ENCODE measurements at places on chromosomes 5 and 9.

- DNase-seq, result peak; percentile 6
These were observed 62.7 kb downstream of the ST8SIA4 start for GRCh38 chr5:100840370-100840769.

- no peak for DNase-seq
These were observed 116.5 kb downstream of the PIK3R1 start for GRCh38 chr5:68332080-68332451.

GRCh38 chr5:126385524-126386502 is 37.4 kb upstream of the GRAMD2B start:
- no peak for DNase-seq

DNA sequence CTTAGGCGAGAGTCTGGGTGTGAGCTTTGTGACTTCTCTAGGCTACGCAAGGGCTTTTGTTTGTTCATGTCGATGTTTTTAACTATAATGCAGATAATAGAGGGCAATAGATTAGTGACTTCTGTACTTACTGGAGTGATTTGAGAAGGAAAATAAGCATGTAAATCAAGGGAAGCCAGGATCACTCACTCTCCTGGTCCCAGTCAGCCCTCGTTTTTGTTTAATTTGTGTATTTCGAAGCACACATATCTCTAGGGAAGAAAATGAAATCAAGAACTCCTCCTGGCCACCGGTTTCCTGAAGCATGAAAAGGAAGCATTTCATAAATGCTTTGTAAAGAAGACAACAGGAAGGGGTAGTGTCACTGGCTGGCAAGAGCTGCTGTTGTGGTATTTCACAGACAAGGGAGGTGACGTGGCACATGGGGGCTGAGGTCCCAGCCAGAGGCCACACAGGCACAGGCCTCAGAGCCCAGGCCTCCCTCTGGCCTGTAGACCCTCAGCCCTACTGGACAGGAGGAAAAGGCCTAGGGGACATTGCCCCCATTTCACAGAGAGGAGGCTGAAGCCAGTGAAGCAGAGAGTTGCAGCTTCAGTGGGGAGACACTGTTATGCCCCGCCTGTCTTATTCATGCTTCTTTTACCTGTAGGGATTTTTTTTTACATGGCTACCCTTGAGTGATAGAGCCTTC is 34.1 kb downstream of the IRF1 start:
- no peak for DNase-seq

GRCh38 chr9:89538871-89539270 is 41.0 kb upstream of the SEMA4D start:
- no peak for DNase-seq

- no peak for DNase-seq
These were observed 27.1 kb upstream of the PRR16 start for GRCh38 chr5:120436996-120437395.

- no peak for DNase-seq
These were observed 3.2 kb downstream of the PAPPA start for GRCh38 chr9:116156621-116157314.

GRCh38 chr9:102124465-102124864 is 386.0 kb upstream of the GRIN3A start:
- no peak for DNase-seq

DNA sequence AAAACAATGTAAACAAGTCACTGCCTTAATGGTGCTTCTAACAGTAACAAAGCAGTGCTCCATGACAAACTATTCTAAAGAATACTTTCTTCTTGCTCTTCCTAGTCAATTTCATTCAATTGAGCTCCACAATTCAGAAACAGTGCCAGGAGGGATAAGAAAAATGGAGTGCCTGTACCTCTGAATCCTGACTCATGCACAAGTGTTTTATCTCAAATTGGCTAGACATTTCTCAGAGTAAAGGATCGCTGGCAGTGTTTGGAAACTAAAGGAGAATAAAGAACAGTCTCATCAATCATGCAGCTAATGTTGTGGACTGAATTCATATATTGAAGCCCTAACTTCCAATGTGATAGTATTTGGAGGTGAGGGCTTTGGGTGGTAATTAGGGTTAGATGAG is 27.6 kb downstream of the SLC25A51 start:
- no peak for DNase-seq

- DNase-seq, result peak; percentile 24
These were observed 57.0 kb downstream of the COL15A1 start for GRCh38 chr9:99000476-99001395.

- DNase-seq, result no peak
These were observed 152.2 kb downstream of the TMEM161B start for GRCh38 chr5:88116396-88116795.

- DNase-seq, result no peak
These were observed at the start of gene ANXA1 for GRCh38 chr9:73151653-73152542. ANXA1 (plus strand) TSS chr9:73151865; CDS start chr9:73158536, 6,671 bp downstream.

GRCh38 chr5:163874431-163874830 is 369.0 kb downstream of the MAT2B start:
- no peak for DNase-seq

GRCh38 chr5:159682623-159683022 is 233.7 kb upstream of the ADRA1B start:
- DNase-seq, result no peak

GRCh38 chr5:107425541-107426031 is 245.2 kb downstream of the EFNA5 start:
- no peak for DNase-seq
